Stimulated activated CD8-positive, alpha-beta memory T cell treated with anti-CD3 and anti-CD28 coated beads, Interleukin-15, amount 100 ng/mL, for 24 hours (primary cell): ENCODE measurements at places on chromosomes 3 and 15.

DNA sequence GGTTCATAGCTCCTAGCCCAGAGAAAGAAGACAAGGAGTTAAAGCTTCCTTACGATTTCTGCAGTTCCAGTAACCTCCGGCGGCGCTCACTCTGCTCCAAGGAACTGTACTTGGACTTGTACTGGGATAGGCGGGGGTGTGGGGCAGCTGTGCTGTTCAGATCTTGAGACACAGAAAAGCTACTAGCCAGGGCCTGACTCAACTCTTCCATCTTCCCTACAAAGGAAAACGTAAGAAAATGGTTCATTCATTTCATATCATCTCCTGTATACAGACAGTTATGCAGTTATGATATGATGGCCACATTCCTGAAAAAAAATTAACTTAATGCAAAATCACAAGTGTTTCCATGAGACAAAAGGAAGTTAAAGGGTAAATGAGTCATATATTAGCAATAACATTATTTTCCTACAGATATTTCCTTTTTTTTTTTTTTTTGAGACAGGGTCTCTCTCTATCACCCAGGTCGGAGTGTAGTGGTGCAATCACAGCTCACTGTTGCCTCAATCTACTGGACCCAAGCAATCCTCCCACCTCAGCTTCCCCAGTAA, 4.6 kb downstream of the SNUPN start:
- DNase-seq = no peak

- DNase-seq = no peak
Measured at GRCh38 chr15:38038659-38039442, 104.4 kb downstream of the TMCO5A start.

GRCh38 chr3:46400000-46400734, 6.7 kb downstream of the CCR5AS start:
- DNase-seq = no peak

- no peak for DNase-seq
Measured at GRCh38 chr3:189108735-189109134, 63.0 kb upstream of the TPRG1 start.

DNA sequence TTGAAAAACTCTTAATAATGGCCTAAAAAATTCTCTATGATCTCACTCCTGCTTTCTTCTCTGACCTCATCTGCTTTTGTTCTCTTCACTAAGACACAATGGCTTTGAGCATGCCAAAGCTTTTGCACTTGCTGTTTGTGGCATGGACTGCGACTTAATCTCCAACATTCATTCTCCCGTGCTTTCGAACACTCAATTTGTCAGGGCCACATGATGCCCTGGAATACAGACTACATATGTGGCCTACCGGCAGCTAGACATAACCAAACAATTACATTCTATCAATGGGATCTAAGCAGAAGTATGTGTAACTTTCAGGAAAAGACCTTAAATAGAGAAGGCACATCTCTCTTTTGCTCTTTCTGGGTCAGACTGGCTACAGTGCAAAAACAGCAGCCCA, 506.5 kb downstream of the MAGI1 start:
- no peak for DNase-seq

- DNase-seq = no peak
Measured at GRCh38 chr3:179599531-179599930, 4.9 kb downstream of the MRPL47 start.
